ENCODE measurements at places on chromosomes 2 and 18.
A peak's percentile ranks its signal among the peaks of the same experiment; 100 is the strongest.

- no peak for DNase-seq
Measured at GRCh38 chr2:241808051-241808720, 807 bp upstream of the NEU4 start.

DNA sequence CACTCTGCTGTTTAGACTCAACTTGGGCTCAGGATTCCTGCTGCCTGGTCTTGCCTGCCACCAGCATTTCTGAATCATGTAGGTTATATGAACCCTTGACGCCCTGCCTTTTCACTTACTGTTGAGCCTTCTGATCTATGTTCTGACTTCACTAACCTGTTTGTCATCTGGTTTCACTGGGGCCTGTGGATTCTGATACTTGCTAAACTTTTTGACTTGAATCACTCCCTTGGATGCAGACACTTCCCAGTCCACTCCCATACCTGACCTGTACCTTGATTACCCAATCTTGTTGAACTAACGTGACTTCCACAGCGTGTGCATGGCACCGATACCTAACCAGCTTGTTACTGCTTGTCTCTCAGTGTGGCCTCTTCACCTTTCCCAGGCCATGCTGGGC is 35.6 kb upstream of the SPAG16 start:
- no peak for DNase-seq

GRCh38 chr2:119111115-119111975 is 47.2 kb downstream of the C1QL2 start:
- peak; percentile 5 for DNase-seq

DNA sequence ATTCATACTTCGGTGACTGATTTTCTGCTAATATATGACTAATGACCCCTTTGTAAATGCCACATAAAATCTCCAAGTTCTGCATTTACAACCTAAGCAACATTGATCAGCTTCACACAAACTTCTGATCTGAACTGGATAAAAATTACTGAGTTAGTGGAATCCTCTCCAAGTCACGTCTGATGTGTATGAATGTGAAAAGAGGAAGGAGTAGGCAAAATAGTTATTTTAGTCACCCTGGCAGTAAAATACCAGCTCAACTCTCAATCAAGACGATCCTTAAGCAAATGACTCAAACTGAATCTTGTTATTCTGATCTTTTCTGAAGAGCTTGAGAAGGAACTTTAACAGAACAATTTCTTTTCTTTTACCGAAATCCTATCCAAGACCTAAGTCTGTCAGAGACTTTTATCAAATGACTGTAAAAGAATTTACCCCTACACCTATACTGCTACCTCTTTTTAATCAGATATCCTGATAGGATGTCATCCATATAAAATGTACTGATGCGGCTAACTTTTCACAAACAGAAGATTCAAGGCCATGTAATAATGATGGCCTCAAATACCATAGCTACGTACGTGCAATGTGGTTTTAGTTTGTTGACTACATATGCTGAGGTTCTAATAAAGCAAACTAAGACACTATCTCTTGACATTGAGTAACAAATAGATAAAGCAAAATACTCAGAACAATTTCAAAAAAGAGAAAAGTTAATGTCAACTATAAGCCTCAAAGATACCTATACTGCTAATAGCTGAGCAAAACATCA is 23.7 kb downstream of the CUL3 start:
- peak; percentile 43 for DNase-seq

- no peak for DNase-seq
Measured at GRCh38 chr18:77343846-77344510, 94.3 kb downstream of the GALR1 start.

- DNase-seq = no peak
Measured at GRCh38 chr2:222494104-222494739, 69.9 kb downstream of the SGPP2 start.

DNA sequence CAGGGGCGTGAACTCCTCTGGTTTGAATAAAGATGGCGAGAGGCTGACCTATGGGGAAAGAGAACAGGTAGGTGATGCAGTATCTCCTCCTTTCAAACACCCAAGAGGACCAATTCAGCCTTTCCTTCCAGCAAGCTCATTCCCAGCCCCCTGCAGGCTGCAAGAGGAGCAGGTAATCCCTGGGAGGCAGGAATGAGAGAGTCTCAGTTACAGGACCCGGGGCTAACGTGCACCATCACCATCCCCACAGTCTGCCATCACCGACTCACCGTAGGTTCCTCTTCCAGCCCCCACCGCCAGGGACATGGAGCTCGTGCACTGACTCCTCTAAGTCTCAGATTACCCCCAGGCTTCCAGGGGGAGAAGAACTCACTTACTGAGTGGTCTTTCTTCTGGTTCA is 26.7 kb downstream of the XDH start:
- DNase-seq = no peak

DNA sequence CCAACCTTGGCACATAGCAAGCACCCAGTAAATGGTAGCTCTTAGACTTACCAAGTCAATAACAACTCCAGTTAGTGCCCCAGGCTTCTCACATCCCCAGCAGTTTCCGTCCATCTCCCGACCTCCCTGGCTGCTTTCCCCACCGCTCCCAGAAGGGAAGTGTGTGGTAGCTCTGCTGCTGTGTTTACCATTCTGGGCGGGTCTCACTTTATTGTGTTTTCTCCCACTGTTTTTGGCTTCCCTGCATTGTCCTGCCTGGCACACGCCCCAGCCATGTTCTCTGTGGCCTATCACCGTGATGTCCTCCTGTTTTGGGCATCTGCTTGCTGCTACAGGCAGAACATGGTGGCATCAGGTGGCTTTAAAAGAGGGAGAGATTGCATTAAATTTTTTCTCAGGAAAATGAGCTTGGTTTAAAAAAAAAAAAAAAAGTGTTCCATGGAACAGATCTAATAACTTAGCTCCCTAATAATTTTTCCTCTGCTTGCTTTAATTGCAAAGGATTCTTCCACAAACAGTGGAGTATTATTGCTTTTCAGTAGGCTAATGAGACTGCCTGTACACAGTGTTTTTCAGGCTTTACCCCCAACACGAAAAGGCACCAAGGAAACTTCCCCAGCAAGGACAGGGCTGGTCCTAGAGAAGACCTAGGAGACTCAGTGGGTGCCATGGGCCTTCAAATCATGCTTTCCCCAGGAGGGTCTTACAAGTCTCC is 8.0 kb upstream of the COX7A2L start:
- no peak for DNase-seq

- no peak for DNase-seq
Measured at GRCh38 chr18:63205791-63206252, 113.7 kb downstream of the BCL2 start.

GRCh38 chr2:72743481-72743880 is 82.4 kb downstream of the EXOC6B start:
- no peak for DNase-seq
